ENCODE measurements at places on chromosomes 16 and 17.

GRCh38 chr17:78737332-78737731 lies 44.7 kb downstream of the CYTH1 start:
- DNase-seq, result no peak

GRCh38 chr16:10522966-10523365 lies 57.4 kb downstream of the EMP2 start:
- DNase-seq, result no peak

- no peak for DNase-seq
Measured at GRCh38 chr16:359871-360697, 7.6 kb upstream of the AXIN1 start.

DNA sequence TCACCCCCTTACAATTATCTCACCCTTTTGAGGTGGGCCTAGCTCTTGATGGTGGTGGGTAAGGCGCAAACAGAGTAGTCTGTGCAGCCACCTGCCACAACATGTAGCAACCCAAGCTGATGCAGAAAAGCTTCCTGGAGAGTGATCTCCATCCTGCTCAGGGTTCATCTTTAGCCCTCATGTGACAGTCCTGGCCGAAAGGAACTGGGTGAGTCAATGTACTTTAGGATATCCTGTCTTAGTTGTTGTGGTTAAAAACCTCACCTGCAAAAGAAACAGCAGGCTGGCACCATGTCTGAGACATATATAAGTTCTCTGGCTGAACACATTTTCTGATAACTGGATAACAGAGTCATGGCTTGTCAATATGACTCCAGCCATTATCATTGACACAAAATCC lies 183.5 kb upstream of the CPHXL start:
- no peak for DNase-seq

- DNase-seq, result no peak
Measured at GRCh38 chr17:59427996-59428395, 96.5 kb downstream of the YPEL2 start.

- DNase-seq, result no peak
Measured at GRCh38 chr16:27644165-27644564, 94.2 kb downstream of the KATNIP start.

DNA sequence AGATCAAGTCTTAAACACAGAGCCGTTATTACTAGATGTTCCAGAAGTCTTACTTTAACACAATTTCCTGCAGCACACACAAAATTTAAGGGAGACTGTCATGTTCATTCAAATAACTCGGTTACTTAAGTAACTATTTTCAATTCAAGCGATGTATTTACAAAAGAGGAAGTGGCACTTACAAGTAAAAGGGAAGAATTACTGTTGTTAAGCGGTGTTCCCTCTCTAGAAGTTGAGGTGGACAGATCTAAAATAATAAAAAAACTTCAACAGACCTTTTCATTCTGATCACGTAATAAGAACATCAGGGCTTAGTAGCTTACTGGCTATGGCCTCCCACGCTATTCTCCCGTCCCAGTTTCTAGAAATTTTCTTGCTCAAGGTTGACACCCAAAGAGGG lies 26.2 kb upstream of the TXNDC11 start:
- no peak for DNase-seq

DNA sequence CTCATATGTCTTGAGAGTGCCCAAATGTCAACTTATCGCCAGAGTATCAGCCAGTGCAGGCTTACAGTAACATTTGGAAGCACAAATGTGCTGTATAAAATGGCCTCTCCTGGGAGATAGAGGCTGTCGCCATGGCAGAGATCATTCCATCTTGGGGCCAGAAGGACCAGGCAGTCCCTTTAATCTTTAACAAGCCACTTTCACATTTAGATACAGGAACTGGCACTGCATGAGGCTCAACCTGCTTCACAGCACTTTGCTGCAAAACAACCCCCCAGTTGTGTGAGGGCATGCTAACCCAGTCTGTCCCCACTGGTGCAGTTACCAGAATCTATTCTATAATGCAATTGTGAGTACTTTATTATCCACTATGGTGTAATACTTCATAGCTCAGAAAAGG lies 4.7 kb upstream of the RFFL start:
- DNase-seq, result no peak

GRCh38 chr16:56776562-56776961 lies 46.6 kb downstream of the NUP93 start:
- DNase-seq, result no peak

GRCh38 chr17:48060249-48060648 lies 12.1 kb downstream of the NFE2L1 start:
- DNase-seq, result no peak

DNA sequence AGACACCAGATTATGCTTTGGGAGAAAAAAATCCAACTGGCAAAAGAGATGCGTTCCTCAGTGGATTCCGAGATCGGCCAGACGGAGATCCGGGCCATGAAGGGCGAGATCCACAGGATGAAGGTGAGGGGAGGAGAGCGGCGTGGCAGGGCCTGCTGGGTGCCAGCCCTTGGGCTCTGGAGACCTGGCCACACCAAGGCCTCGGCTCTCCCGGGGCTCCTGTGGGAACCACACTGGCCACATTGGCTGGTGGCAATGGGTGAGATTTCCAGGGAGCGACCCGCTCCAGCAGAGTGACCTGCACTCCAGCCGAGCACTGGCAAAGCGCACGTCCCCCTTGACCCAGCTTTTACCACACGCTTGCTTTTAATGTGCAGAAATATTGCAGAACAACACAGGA lies 11.6 kb upstream of the GAA start:
- DNase-seq, result no peak

- no peak for DNase-seq
Measured at GRCh38 chr17:82072827-82073226, 7.2 kb upstream of the DUS1L start.

Data from left renal cortex interstitium (tissue), 4 donors.